Neural crest cell (in vitro differentiated cells): ENCODE measurements at places on chromosomes 12 and 14.

DNA sequence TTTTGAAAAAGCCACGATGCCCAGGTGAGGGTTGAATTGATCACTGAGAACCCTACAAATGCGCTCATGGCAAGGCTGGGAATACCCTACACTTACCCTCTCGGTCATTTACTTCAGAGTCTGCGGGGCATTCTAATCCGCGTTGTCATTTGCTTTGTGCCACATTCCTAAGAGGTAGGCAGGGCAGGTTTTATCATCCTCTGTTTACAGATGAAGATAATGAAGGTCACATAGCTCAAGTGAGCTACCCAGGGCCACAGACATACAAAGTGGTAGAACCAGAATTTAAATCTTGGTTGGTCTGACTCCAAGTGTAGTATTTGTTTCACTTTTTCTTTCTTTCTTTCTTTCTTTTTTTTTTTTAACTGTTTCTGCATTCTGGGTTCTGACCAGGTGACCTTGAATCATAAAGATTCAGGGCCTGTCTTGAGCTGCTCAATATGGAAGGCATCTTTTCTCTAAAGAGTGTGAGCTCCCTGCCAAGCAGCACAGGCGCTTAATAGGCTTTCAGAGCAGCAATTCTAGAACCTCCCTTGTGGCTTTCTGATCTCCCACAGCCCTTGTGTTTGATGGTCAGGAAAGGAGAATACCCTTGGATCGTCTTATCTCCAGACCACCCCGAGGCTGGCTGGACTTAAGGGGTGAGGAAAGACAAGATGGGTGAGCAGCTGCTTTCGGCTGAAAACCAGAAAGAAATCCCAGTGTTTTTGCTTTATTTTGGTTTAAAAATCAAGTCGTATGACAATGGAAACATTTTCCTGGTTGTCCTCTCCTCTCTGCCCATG is 662 bp upstream of the BATF start:
- DNase-seq: no peak

DNA sequence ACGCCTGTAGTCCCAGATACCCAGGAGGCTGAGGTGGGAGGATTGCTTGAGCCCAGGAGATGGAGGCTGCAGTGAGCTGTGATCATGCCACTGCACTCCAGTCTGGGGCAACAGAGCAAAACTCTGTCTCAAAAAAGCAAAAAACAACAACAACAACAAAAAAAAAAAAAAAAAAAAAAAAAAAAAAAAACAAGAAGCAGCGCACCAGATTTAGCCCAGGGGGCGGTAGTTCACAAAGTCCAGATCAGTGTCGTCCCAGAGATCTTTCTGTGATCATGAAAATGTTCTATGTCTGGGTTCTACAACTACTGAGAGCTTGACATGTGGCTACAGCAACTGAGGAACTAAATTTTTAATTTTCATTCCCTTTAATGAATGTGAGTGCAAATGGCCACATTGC is 27.4 kb downstream of the OAS2 start:
- no peak for DNase-seq

GRCh38 chr12:76183459-76184186 is 99.1 kb upstream of the NAP1L1 start:
- DNase-seq: no peak

DNA sequence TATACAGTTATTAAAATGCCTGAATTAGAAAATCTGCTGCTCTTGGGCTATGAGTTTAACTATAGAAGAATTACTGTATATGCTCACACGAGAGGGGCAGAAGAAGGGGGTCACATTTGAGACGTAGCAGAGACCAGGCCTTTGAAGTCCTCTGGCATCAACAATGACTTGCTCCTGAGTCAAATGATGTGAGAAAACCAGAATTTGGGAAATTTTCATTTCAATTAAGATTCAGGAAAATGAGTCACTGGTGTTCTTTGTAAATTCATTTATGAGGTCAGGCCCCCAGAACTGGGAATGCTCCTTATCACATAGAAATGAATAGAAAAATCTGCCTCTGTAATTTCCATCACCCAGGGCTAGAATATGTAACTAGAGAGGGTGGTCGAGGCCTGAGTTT is 92.9 kb downstream of the APAF1 start:
- no peak for DNase-seq

- no peak for DNase-seq
Observed at GRCh38 chr14:27187136-27187535, 589.3 kb upstream of the NOVA1 start.

DNA sequence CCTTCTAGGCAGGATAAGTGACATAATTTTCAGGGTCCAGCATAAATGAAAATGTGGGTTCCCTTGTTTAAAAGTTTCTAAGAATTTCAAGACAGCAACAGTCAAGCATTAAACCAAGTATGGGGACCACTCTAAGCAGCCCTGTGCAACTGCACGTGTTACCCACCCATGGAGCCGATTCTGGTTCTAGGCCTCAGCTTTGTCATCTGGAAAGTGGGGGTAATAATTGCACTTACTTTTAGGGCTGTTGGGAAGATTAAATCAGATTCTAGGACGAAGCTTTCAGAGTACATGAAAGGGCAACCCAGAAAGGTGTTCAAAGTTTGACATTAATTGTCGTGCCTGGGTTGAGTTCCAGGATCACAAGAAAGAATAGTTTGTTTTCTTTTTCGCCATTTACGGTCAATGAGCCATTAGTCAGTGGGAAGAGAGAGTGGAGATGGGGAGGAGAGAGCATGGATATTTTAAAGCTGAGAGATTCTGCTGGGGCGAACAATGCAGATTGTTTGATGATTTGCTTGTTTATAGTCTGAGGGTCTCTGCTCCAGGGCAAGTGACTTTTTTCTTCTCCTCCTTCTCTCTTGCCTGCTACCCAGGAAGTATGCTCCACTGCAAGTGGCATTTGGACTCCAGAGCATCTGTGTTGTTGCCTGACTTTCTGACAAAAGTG is 10.7 kb upstream of the PPFIBP1 start:
- no peak for DNase-seq
